Ammon's horn (tissue), 1 donor: ENCODE measurements at places on chromosomes 6 and 20.

GRCh38 chr6:110173506-110174132 lies 5.9 kb downstream of the WASF1 start:
- peak; percentile 16 for DNase-seq

DNA sequence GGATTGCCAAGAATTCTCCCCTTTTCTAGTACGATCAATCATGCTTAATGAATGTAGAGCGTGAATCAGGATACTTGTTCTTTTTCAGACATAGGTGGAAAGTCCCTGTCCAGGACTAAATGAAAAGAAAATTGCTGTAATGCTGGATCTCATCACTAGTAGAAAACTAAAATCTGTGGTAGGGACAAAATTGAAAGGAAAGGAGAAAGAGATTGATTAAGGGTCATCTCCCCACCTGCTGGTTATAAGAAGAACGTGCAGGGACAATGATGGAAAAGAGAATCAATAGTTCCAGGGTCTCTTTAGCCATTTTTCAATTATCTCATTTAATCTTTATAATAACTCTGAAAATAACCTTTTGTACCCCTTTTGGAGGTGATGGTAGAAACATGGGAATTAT lies 18.7 kb upstream of the HLA-DRB1 start:
- no peak for DNase-seq

DNA sequence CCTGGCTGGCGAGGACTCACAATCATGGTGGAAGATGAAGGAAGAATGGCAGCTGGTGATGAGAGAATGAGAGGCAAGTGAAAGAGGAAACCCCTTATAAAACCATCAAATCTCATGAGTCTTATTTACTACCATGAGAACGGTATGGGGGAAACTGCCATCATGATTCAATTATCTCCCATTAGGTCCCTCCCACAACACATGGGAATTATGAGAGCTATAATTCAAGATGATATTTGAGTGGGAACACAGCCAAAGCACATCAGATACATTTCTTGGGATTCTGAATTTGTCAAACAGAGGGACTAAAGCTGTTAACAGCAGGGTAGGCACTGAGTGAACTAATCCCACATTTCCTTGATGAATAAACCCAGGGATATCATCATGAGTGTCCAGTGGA lies 116.2 kb upstream of the PLCB4 start:
- DNase-seq, result no peak

GRCh38 chr6:29005183-29005885 lies at the start of gene ZNF311:
Gene ZNF311, minus strand, starts transcription at chr6:29005315. Its CDS starts 1,361 bp downstream, at chr6:29003954.
- peak; percentile 76 for DNase-seq

- no peak for DNase-seq
Observed at GRCh38 chr6:46655803-46656202, 3.0 kb downstream of the SLC25A27 start.

DNA sequence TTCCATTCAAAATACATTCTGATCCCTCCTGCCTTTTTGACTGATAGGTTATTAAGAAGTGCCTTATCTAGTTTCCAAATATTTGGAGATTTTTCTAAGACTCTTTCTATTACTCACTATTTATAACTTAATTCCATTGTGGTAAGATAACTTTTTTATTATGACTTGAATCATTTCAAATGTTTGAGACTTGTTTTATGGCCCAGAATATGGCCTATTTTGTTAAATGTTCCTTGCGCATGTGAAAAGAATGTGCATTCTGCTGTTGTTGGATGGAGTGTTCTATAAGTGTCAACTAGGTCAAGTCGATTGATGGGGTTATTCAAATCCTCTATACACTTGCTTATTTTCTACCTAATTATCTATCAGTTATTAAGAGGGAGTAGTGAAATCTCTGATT lies 13.1 kb upstream of the TCP11 start:
- DNase-seq, result no peak

DNA sequence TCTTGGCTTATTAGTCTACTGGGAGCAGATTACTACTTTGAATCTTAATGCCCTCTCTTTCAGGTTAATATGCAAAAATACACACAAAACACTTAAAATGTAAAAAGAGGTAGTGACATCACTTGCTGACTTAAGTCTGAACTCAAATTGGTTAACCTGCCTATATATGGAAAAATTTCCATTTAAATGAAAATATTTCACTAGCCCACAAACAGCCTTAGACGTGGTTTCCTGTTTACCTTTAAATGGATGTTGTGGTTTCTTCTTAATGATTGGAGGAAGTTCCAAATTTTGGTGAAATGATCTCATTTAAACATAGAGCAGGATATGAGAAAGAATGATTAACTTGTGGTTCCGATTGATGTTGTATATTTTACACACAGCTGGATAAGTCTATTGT lies 553.7 kb downstream of the CD109 start:
- no peak for DNase-seq

DNA sequence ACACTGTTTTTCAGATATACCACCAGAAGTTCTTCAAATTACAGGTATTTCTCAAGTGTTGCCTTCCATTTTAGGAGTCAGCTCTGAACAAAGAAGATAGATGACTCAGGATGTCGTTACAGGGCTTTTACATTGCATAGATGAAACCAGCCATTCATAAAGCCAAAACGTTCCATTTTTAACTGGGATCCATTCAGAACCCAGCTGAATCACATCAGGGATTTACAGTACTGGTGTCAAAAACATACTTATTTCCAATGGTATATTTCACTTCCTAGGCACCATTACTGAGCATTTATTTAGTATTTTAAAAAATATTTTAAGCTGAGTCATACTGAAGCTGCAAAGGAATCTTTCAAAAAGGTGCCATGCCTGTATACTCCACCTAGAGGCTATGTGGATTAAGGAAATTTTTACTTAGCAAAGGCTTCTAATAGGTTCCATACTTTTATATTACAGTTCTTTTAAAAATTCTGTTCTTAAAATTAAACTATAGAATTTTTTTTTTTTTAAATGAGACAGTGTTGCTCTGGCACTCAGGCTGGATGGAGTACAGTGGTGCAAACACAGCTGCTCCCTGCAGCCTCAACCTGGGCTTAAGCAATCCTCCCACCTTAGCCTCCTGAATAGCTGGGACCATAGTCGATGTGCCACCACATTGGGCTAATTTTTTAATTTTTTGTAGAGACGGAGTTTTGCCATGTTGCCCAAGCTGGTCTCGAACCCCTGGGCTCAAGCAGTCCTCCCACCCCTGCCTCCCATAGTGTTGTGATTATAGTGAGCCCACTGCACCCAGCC lies 2.6 kb downstream of the ASF1A start:
- DNase-seq, result no peak

DNA sequence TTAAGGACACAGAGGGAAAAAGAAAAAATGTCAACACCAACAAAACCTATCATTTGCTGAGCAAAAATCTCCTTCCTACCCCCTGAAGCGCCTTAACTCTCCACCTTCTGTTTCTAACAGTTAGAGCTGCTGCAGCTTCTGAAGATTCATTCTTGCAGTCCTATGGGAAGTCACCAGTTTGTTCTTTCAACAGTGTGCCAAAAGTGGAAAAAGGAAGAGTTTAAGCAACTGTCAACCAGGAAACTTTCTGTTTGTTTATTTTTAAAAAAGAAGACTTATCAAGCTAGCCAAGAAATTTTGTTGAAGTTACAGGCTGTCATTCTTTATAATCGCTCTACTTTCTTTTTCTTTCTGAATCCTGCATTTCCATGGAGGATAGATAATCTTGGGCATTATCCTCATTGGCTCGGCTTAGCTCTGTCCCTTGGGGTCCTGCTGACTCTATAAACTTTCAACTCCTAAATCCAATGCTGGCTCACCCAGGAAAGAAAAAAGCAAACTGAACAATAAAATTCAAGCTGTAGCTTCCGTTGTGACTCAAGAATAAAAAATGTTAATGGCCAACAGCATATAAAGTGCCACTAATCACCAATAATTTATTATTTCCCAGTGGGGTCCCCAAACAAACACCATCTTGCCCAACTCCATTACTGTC lies 172.8 kb upstream of the CITED2 start:
- no peak for DNase-seq

GRCh38 chr6:128024969-128025368 lies 124.1 kb upstream of the THEMIS start:
- DNase-seq, result no peak

GRCh38 chr6:12637960-12638641 lies 78.5 kb upstream of the PHACTR1 start:
- DNase-seq, result peak; percentile 48

DNA sequence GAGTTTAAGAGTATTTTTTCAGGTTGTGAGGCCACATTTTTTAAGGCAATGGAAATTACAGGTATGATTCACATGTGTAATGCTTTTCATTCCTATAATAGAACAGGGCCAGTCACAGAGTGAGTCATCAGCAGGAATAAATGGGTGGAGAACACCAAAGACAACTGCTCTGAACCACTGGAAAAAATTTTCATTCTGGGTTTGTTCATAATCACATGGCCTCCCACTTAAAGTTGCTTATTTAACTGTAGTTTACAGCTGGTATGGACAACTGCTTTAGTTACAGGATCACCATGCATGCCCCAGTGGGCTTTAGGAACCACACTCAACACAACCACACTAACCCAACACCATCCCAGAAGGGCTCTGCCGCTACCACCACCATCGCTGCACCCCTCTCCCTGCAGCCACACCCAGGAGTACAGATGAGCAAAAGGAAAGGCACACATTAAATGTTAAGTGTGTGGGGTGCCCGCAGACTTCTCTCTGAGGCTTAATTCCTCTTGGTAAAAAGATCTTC lies 107.0 kb upstream of the DST start:
- no peak for DNase-seq

GRCh38 chr6:14440940-14441781 lies 323.6 kb downstream of the CD83 start:
- peak; percentile 47 for DNase-seq

DNA sequence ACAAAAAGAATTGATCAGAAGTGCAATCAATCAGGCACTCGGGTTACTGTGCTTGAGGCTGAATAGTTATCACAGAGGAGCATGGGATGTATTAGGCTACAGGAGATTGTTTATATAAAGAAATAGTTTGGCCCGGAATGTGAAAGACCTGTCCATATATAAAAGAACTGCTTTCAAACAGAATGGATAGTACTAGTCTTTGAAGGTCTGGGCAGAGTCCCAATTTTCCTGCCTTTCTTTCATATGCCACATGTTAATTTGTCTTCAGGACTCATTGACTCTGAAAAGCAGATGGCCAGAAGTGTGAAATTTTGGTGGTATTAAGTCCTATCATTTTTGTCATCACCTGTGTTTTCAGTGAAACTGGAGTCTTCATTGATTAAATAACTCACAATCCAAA lies 314.5 kb downstream of the EYA4 start:
- no peak for DNase-seq

- DNase-seq, result peak; percentile 73
Observed at GRCh38 chr6:30752157-30752927, 8.0 kb upstream of the IER3 start.

- no peak for DNase-seq
Observed at GRCh38 chr6:109239160-109239559, 143.1 kb downstream of the CD164 start.

DNA sequence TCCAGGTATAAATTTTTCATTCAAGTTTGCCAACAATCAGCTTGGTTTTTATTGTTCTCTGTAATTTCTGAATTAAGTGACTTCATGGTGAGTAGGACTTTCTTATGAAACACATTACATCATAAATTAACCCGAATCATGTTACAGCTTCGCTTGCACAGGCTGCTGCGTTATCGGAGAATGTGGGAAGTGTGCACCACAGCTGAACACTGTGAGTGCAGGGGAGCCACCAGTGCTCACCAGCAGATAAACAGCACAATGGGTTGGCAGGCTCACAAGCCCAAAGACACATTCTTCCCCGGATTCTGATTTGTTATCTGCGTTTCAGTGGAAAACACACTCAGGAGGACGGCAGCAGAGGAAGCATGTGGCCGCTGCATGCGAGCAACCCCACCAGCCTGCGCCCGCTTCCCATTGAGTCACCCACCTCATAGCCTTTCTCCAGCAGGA lies 121.1 kb downstream of the GMDS start:
- no peak for DNase-seq
